ENCODE measurements at places on chromosomes 2 and 18.
A peak's percentile ranks its signal among the peaks of the same experiment; 100 is the strongest.

DNA sequence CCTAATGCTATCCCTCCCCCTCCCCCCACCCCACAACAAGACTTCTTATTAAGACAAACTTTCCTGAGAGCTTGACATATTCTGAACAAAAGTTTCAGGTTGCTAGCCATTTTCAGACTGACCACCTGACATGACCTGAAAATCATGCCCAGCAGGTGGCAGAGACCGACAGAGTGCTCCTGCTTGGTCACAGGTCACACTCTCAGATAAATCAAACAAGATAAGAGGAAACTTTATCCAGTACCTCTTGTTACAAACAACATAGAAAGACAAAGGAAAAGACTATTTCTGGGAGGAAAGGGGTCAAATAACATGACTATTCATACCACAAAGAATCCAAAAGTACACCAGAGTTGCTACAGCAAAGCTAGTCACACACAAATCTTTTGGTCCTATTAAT, 107.4 kb downstream of the TMEM200C start:
- DNase-seq: no peak

DNA sequence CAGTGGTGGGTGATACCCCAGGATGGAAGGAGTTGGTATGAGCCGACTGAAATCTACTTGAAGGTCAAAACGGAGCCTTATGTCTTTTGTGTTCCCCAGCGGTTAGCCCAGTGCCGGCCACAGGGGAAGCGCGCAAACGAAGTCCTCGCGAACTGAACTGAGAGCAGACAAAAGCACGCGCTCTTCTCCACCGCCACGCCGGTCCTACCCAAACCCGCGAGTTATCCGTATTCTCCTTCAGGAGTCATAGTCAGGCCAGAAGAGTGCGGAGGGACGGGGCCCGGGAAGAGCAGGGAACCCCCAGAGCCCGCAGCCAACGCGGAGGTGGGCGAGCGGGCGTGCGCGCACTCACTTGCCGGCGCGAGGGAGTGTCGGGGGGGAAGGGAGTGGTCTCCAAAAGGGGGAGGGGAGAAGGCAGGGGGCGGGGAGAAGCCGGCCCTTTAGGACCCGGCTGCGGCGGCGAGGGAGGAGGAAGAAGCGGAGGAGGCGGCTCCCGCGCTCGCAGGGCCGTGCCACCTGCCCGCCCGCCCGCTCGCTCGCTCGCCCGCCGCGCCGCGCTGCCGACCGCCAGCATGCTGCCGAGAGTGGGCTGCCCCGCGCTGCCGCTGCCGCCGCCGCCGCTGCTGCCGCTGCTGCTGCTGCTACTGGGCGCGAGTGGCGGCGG, at the start of gene IGFBP2:
TSS of gene IGFBP2 (plus strand) at position 469 of the 664 bp plus-strand sequence. CDS start at position 573, 104 bp downstream.
- DNase-seq: peak; percentile 15

DNA sequence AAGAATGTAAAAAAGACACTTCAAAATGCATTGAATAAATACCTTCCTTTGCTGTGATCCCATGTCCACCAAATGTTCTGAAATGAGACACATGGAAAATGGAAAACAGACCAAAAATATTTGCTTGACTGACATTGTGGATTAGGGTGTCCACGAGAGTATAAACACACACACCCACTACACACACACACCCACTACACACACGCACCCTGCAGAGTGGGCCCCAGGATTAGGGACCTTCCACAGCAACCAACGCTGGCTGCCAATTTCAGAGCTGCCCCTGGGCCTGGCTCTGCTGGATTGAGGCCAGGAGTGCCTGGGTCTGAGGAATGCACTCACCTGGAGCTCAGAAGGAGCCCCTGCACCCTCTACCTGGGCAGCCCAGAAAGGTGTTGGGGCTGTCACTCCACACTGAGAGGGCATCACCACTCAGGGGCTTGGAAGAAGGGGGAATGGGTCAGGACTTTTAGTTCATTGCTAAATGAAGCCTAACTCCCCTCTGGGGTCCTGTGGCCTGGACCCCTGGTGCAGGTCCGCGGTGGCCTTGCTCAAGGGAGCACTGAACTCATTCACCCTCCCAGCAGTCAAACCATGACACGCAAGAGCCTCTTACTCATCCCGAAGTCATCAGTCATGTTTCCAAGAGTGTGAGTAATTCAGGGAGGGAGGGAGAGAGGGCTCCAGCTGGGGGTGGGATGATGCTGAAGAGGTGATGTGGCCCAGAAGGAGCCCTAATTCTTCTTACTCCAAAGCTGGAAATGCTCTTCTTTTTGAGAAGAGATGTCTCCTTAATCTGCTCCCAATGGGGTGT, 50.2 kb upstream of the PLB1 start:
- no peak for DNase-seq

DNA sequence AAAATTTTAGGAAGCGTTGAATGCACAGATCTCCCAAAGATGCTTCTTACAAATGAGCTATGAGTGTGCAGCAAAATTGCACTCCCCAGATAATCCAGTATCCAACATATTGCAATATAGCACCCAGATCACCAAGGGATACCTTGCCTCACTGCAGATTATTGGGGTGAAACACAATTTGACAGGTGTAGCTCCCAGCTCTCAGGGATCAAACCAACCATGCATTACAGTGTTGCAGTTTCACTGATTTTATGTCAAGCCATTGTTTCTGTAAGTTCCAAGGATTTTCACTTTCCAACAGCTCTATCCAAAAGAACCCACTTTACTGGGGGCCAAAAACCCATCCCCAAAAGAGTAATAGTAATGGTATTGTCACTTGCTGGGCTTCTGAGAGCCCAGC, 10.8 kb upstream of the PRLH start:
- DNase-seq: no peak

- peak; percentile 82 for DNase-seq
Measured at GRCh38 chr2:68031542-68032160, 31.2 kb downstream of the C1D start.

DNA sequence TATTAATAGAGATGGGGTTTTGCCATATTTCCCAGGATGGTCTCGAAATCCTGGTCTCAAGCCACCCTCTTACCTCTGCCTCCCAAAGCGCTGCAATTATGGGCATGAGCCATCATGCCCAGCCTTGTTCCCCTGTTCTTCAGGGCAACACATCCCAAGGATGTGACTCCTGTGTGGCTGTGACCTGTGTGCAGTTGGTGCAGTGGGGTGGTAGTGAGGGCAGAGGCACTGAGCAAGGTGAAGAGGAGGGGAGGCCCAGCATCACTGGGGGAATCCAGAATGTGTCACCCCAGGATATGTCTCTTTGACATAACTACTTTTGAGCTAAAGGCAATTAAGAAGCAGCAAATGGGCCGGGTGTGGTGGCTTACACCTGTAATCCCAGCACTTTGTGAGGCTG, 23.4 kb downstream of the CENPA start:
- no peak for DNase-seq

DNA sequence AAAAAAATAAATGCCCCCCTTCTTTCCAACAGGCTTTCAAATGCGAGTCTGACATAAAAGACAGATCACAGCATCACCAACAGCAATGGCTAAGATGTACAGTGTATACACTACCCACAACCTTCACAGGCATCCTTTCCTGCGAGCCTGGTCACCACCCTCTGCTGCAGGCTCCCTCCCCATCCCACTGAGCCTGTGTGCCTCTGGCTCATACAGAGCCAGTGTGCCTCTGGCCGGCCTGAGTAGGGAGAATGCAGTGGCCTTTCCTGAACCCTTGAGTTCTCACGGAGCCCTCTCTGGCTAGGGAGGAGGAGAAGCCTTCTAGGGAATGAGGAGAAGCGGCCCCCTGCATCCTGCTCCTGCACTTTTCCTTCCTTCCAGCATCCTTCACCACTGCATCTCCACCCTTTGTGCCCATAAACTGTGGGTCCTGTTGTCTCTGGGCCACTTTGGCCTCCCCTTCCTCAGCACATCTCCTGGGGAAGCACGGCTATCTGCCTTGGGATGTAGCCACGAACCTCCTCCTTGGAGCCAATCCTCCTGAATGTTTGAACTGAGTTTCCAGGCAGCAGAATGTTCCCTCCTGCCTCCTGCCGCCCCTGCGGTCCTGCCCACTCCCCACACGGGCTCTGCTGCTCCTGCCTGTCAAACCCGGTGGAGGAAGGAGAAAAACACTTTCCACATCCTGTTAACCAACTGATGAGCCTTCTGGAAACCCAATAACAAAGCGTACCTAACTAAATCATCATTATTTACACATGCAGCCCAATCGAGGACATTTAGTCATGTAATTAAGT, 22.5 kb downstream of the GYPC start:
- DNase-seq: no peak

- DNase-seq: peak; percentile 21
Measured at GRCh38 chr2:64942693-64943092, 46.5 kb upstream of the SLC1A4 start.

DNA sequence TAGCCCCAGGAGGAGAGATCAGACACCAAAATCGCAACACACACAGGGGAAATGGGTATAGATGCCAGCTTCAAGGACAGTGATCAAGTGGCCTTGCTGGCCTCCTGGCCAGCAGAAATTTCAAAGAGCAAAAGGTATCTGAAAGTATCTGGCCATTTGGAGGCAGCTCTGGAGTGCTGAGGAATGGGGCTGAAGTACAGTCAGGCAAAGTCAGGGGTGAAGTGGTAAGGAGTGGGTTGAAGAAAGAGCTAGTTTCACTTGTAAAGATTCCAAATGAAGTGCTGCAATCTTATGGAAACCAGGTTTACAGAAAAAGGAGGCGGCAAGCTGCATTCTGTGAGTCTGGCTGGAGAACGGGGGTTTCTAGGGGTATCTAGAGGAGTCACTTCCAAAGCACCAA, 19.2 kb upstream of the PCBP1 start:
- DNase-seq: no peak

GRCh38 chr2:59885541-59885940, 667.9 kb downstream of the BCL11A start:
- DNase-seq: no peak

- no peak for DNase-seq
Measured at GRCh38 chr18:75344161-75344560, 83.3 kb downstream of the SMIM21 start.

DNA sequence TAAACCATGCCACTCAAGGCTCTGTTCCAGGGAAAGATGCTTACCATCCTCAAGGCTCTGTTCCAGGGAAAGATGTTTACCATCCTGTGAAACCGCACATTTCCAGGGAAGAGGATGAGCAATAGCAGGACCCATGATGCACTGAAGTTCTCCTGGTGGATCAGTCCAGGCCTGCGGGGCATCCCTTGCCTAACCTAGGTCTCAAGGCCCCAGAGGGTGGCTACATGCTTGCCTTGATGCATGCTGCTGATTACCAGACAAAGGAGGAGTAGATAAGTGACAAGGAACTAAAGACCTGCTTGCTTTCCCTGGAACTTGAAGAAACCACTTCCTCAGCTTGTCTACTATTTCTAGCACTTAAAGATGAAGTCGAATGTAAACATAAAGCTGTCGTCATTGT, 111.0 kb upstream of the LINC00305 start:
- no peak for DNase-seq

All from G401 (cell line).